D341Med (cell line): ENCODE measurements at places on chromosomes 7 and 10.

DNA sequence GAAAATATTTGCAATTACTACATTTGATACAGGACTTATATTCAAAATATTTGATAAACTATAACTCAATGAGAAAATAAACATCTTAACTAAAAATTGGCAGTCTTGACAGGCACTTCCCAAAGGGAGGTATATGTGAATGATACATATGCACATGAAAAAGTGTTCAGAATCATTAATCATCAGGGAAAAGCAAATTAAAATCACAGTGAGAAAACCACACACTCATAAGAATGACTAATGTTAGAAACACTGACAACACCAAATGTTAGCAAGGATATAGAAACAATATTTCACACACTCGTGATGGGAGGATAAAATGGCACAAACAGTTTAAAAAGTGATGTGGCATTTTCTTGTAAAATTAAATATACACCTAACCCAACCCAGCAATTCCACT is 4.1 kb upstream of the VPS26A start:
- DNase-seq, result no peak

GRCh38 chr7:117588352-117588794 is 108.5 kb downstream of the CFTR start:
- no peak for DNase-seq

DNA sequence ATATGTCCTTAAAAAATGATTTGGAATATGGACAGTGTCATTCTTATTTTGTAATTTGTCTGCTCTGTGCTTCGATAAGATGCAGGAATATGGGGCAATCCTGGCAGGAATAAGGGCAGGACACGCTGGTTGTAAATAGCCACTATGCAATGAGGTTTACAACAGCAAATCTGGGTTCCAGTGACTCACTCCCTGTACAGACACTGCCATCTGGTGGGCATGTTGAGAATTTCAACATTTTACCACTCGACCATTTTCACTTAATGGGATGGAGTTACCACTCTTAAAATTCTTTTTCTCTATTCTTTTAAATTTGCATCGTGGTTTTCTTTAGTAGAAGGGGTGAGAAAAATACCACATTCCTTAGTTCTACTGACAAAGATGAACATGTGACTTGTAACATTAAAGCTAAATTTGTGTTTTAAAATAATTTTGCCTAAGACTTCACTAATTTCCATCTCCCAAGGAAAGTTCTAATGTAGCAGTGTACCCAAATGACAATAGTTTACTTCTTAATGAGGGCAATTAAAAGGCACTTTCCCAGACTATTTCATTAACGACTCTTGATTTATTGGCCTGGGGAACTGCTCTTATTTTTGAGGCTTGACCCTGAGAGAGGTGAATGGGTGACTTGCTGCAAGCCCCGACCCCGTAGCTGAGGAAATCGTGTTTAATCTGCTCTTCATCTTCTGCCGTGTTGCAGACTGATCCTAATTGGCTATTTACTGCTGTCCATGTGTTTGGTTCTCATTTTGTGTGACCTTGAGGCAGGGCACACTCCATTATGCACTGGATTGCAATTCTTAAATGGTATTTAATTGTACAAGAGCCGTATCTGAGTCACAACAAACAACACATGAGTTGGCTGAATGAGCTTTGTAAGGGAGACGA is 173.6 kb upstream of the IMMP2L start:
- peak; percentile 73 for DNase-seq

DNA sequence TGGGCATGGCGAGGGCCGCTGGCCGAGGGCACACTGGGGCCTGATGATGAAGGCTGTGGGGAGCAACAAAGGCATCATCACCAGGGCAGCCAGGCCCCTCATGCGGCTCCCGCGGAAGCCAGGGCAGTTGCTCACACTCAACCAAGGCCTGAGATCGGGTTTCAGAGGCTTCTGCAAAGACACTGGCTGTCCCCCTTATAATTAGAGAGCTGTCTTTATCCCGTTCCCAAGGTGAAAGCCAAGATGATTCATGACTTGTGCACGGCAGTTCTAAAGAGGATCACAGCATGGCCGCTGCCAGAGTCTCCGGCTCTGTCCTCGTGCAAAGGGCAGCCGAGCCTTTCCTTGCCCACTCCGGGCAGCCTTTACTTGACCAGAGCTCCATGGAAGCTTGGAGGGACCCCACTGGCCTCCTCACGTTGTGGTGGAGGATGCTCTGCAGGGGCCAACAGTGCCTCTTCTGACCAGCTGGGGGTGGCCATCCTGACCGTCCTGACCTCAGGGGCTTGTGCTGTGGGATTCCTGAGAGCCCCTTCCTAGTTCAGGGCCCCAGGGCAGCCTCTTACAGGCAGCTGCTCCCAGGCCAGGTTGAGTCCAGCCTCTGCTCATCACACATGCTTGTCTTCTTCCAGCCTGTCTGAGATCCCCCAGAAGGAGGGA is 82.3 kb downstream of the PRKAG2 start:
- no peak for DNase-seq

GRCh38 chr10:13820119-13820963 is 233.6 kb downstream of the PRPF18 start:
- no peak for DNase-seq

DNA sequence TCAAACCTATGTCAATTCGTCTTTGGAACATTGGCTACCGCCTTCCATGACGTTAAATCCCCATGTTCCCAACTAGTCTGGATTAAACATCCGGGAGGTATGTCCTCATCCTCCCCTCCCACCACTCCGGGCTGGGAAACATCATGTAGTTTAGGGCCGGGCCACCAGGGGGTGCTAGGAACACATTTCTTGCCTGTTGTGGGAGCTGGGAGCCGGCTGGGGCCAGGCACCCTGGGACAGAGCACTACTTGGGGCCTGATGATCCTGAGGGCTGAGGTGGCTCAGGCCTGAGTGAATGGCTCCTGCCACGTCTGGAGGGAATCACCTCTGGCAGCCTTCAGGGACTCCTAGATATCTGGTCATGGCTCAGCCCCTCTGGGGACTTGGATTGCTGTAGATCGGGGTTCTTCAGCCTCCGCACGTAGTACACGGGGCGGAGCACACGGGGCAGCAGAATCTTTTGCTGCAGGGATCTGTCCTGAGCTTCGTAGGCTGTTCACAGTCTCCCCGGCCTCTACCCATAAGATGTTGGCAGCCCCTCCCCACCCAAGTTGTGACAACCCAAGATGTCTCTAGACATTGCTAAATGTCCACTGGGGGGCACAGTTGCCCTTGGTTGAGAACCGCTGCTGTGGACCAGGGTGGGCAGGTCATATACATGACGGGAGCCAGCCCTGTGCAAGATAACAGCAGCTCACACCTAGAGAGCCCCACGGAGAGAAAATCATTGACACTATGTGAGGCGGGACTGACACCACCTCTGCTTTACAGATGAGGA is 141.2 kb upstream of the ZNF716 start:
- DNase-seq, result no peak

DNA sequence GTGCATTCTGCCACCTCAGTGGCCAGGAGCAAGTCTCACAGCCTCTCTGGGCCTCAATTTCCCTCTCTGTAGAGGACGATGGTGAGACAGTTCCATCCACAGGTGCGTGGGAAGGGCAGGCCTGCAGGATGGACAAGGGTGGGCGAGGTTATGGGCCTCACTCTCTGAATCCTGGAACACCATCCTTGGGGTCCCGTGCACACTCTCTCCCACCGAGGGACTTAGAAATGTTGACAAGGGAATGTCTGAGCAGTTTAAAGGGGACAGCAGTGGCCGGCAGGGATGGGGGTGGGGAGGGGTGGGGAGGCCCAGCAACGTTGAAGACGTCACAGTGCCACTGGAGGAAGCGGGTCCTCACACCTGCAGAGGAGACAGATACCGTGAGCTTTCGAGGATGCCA is 111.5 kb downstream of the FOXL3 start:
- peak; percentile 10 for DNase-seq

DNA sequence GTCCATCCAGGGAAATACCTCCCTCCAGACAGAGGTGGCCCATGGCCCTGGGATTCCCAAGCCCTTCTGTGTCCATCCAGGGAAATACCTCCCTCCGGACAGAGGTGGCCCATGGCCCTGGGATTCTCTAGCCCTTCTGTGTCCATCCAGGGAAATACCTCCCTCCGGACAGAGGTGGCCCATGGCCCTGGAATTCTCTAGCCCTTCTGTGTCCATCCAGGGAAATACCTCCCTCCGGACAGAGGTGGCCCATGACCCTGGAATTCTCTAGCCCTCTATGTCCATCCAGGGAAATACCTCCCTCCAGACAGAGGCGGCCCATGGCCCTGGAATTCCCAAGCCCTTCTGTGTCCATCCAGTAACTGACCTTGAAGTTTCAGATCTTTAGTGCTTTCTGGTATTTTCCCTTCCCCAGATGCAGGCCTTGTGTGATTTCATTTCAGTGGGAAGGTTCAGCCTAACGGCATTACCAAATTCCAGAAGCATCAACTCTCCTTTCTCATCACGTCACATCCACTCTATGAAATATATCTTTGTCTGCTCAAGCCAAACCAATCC is 28.8 kb upstream of the DIP2C start:
- no peak for DNase-seq

- no peak for DNase-seq
These were observed 22.6 kb downstream of the TSPAN14 start for GRCh38 chr10:80476685-80477084.

GRCh38 chr10:5595591-5595990 is 70.8 kb downstream of the ASB13 start:
- no peak for DNase-seq

DNA sequence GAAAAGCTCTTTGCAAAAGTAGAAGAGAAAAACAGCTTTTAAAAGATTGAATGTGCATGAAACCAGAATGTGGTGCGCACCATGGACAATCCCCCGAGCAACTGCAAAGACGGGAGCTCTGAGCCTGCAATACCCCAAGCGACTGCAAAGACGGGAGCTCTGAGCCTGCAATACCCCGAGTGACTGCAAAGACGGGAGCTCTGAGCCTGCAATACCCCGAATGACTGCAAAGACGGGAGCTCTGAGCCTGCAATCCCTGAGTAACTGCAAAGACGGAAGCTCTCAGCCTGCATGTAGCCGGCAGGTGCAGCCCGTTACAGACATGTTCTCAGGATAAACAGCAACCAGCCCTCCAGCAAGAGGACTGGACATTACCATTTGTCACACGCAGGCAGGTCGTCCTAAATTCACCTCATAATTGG is 6.2 kb downstream of the ZNF775 start:
- DNase-seq, result no peak

- DNase-seq, result no peak
These were observed 59.9 kb downstream of the BMPER start for GRCh38 chr7:33965183-33965744.

DNA sequence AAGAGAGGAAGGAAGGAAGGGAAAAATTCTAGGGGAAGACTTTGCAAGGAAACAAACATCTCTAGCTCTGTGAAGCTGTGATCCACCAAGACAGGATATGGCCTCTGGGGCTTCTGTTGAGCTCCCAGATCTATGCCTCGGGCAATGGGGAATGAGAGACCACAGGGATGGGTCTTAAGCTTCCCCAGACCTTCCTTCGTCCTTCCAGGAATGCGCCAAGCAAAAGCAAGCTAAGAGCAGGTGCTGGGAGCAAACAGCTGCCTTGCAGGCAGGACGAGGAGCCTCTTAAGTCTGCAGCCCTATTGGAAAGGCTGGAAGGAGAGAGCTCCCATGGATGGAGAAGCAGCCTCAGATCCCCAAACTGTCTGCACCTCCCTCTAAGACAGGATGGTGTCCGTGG is 21.9 kb upstream of the ELN start:
- no peak for DNase-seq

GRCh38 chr7:56121440-56121839 is 5.2 kb upstream of the NUPR2 start:
- DNase-seq, result no peak

DNA sequence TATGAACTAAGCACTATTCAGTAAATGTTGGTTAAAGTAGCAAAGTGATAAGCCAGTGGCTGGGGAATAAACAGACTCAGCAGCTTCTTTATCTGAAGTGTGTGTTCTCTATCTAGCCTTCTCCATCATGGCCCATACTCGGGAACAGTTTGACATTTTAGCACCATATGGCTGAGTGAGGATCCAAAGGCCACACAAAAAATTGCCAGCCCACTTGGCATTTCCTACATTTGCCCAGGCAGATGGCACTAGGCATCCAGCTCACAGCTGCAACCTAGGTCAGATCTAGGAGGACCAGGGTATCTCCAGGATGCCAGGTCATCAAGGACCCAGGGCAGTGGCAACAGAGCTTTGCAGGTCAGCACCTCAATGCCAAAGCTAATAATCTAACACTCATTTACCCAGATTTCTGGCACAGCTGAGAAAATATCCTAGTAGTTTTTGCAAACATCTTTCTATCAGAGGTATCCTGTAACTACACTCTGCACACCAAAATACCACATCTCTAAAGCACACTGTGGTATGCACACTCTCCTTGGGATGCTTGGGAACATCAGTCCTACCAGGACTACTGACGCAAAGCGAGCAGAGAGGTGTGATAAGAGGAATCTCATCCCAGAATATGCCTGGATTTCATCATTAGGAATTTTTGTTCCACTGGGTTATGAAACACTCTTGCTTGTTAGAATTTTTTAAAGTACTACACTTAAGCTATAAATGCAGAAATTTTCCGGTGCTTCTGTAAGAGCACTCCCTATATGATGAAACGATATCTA is 61.7 kb downstream of the DOCK4 start:
- no peak for DNase-seq

- peak; percentile 99 for DNase-seq
These were observed at the start of gene TMED4 for GRCh38 chr7:44581879-44582603. TSS of gene TMED4 (minus strand) at chr7:44582231. CDS start at chr7:44582206, 25 bp downstream.

DNA sequence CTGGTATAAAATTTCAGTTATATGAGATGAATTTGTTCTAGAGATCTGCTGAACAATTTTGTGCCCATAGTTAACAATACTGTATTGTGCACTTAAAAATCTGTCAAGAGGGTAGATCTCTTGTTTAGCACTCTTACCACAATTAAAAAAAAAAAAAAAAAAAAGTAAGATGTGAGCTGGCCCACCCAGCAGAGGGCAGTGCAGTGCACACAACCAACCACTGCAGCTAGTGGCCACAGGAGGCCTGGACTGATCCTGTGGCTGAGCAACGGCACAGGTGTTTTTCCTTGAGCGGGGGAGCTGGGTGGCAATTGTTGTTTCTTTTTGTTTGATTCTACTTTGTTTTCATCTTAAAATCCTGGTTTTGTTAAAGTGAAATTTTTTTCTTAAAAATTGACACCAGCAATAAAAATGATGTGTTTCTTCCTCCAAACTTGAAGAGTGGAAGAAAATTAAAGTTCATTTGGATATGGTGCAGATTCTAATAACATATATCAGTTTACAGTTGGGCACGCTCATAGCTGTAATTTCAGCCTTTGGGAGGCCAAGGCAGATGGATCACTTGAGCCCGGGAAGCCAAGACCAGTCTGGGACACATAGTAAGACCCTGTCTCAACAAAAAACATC is 171.1 kb upstream of the TBX20 start:
- DNase-seq, result peak; percentile 85

DNA sequence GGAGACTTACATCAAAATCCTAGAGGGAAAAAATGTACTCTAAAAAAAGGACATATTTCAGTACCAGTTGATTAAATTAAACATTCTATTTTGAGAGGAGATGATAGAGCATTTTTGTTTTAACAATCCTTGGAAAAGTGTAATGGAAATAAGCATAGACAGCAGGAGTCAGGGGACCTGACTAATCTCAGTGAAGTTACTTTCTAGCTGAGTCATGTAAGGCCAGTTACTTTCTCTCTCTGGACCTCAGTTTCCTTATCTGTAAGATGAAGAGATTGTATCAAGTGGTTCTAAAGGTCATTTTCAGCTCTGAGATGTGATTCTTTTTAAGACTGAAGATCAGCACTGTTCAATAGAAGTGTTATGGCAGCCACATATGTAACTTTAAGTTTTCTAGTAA is 44.1 kb downstream of the VTI1A start:
- DNase-seq, result no peak
